ENCODE measurements at places on chromosomes 1 and 21.

- no peak for DNase-seq
These were observed 96.0 kb upstream of the USP24 start for GRCh38 chr1:55311057-55311641.

DNA sequence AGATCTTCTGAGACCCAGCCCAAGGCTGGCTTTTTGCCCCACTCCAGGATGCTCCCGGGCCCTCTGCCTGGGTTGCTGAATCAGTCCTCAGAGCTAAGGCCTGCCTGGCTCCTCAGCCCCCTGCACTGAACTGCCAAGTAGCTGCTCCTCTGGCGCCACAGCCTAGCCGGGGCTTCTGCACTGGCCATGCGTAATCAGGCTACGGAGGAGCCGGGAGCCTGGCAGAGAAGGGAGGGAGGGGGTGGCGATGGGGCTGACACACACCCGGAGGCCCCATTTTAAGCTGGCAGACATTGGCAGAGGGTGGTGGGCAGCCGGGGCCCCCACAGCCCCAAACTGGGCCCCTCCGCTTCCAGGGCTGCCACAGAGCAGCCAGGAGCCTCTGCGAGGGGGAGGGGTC lies 38.7 kb downstream of the ALPL start:
- no peak for DNase-seq

- DNase-seq: no peak
These were observed 10.7 kb upstream of the SLC2A5 start for GRCh38 chr1:9079988-9080704.

GRCh38 chr1:28812669-28813468 lies 899 bp downstream of the OPRD1 start:
- DNase-seq: no peak

- DNase-seq: no peak
These were observed 75.2 kb downstream of the RERE start for GRCh38 chr1:8742022-8742924.

DNA sequence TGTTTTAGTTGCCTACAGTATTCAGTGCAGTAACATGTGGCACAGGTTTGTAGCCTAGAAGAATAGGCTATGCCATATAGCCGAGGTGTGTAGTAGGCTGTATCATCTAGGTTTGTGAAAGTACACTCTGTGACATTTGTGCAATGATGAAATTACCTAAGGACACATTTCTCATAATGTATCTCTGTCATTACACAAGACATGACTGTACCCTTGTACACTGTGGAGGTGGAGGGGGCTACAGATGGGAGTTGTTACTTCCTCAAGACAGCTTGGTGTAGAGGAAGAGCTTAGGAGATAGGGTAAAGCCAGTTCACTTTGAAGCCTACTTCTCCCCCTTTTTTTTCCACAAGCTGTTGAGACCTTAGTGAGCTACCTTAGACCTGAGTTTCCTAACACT lies 59.7 kb upstream of the RAVER2 start:
- DNase-seq: no peak

DNA sequence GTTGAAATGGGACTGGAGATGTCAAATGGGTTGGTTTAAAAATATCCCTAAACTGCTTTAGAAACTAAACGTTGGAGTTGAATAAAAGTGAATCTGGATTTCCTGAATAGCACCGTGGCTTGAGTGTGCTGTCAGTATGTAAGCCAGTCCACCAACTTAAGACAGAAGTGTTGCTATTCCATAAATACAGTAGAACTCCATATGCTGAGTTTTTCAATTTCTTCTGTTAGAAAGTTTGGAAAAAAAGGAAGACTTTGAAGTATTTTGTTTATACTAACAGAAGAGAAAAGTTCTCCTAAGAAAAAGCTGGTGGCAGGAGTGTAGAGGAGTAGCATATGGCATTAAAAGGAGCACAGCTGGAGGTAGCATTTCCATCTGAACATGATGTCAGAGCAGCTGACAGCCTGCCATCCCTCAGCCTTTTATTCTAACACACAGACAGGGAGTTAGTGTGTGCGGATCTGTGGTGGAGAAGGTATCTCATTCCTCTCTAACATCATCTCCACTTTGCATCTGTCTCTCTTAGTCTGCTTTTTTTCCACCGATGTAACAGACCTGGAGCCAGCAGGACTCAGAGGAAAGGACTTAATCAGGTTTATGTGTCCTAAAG lies at the start of gene ZBTB18:
Gene ZBTB18, plus strand, starts transcription at position 449 of the 610 bp plus-strand sequence. Its CDS starts 149 bp downstream, at position 598.
- DNase-seq: no peak

DNA sequence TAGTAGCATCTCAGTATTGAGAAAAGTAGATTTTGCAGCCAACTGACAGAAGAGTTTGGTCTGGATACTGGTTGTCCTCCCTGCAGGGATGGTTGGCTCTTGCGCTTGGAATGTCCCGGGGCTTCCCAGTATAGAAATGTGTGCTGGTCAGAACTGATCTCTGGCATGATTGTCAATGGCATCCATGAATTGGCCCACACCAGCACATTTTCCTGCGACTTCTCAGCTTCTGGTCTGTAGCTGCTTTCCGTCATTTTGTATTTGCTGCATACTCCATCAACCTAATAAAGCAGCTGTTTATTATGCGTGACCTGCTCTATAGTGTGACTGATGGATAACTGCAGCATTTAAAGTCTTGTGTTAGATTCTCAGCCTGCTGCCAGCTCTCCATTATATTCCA lies 203.7 kb downstream of the S1PR1 start:
- no peak for DNase-seq

GRCh38 chr1:178220094-178220493 lies 126.2 kb downstream of the RASAL2 start:
- no peak for DNase-seq

- DNase-seq: no peak
These were observed 6.1 kb downstream of the TPRG1L start for GRCh38 chr1:3630914-3631313.

- no peak for DNase-seq
These were observed 188.7 kb downstream of the CHRM3 start for GRCh38 chr1:239575113-239575512.

DNA sequence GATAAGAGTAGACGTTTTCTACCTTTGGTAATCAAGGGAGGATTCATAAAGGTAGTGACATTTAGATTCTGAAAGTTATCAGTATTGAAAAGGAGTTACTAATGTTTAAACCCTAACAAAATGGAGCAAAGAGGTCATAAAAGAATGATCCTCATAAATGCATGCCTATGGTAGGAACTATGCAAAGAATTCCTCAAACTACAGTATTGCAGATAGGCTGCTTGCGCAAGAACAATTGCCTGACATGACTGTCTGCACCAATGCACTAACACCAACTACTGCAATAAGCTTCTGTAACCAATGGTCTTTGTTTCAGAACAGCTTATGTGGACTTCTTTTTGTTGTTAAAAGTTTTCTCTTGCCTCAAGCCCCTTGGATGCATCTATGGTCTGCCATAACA lies 597.3 kb upstream of the ADGRL4 start:
- DNase-seq: no peak

- DNase-seq: no peak
These were observed 24.8 kb upstream of the RGS18 start for GRCh38 chr1:192133350-192133926.

GRCh38 chr21:45828580-45829570 lies 152.7 kb upstream of the COL6A1 start:
- no peak for DNase-seq

GRCh38 chr1:15628003-15628402 lies 10.7 kb downstream of the DDI2 start:
- no peak for DNase-seq

GRCh38 chr1:101444381-101444780 lies 207.6 kb downstream of the S1PR1 start:
- no peak for DNase-seq

GRCh38 chr1:195899762-195900352 lies 708.4 kb downstream of the KCNT2 start:
- no peak for DNase-seq

GRCh38 chr1:159927849-159928431 lies 2.6 kb upstream of the TAGLN2 start:
- DNase-seq: no peak

GRCh38 chr1:172894349-172895049 lies 156.2 kb downstream of the TNFSF18 start:
- peak; percentile 6 for DNase-seq

DNA sequence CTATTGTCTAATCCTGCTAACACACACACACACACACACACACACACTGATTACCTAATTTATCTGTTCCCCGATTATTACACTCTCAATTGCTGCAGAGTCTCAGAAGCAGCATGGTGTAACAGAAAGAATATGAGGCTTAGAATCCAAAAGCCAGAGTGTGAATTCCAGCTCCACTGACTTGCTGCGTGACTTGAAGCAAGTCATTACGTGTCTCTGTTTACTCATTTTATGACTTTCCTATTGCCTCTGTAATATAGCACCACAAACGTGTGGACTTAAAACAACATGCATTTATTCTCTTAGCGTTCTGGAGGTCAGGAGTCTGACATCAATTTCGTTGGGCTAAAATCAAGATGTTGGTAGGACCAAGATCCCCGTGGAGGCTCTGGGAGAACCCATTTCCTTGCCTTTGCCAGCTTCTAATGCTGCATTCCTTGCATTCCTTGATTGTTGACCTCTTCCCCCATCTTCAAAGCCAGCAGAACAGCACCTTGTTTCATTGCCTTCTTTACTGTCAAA lies 55.9 kb upstream of the ATP5PO start:
- no peak for DNase-seq

- no peak for DNase-seq
These were observed 350.2 kb downstream of the PLPP3 start for GRCh38 chr1:56229186-56229585.

DNA sequence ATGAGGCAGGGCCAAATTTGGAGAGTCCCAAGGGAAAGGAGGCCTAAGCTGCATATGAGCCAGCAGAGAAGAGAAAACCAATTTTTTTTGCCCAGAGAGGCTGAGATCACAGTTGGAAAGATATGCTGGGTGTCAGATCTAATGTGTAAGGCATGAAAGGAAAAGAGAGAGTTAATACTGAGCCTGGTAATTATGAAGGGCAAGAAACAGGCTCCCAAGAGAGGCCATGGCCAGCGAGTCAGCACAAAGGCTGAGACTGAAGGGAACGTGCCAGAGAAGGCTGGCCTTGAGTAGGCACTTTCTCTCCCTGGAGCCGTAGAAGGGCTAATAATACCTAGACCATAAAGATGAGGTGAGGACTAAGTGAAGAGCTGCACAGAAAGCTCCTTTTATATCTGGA lies 31.8 kb upstream of the BEND5 start:
- no peak for DNase-seq

GRCh38 chr1:157084720-157085119 lies 14.9 kb downstream of the ETV3L start:
- no peak for DNase-seq

DNA sequence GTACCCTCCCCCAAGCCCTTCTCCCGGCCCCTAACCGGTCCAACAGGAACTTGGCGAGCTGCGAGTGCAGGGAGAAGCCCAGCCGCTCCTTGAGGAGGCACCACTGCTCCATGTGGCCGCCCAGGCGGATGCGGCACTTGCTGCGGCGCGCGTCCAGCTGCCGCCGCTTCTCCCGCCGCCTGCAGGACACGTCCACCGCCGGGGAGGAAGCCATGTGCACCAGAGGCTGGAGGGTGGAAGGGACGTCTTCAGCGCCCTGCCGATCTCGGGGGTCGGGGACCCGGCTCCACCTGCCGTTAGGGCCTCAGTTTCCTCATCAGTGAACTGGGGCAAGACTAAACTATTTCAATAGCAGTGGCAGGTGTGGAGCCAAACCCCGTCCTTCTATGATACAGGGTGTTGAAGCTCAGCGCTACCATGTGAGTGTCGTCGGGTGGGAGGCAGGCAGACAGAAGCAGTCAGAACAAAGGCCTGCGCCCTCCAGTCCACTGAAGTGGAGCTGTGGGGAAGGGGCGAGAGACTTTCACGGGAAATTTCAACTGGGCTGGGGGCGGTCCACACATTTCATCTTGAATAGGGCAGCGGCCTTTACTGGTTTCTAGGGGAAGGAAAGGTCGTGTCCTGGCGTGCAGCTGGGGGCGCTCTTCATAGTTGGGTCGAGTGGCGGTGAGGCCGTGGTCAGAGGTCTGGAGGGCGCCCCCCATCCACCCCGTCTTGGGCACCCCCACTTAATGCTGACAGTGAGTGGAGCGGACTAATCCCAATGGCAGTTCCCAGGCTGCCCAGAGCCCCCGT lies 592 bp downstream of the ZNF692 start:
- peak; percentile 22 for DNase-seq

DNA sequence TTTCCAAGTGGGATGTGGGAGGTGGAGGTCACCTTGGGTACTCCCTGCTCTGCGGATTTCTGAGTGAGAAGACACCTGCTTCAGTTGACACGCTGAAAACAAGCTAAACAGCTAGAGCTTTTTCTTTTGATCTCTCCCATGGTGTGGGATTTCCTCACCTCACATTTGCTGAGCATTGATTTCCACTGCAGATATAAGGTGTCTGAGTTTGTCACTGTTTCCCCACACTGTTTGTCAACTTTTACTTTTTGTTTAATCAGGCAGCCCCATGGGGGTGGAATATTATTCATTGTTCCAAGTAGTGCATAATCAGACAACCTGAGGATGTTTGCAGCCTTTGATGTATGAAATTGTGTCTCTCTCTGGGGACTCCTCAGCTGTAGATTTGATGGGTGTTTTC lies 49.5 kb downstream of the FASLG start:
- peak; percentile 57 for DNase-seq

- no peak for DNase-seq
These were observed 2.3 kb downstream of the TNNI1 start for GRCh38 chr1:201419256-201419655.

GRCh38 chr1:38173157-38173831 lies 126.7 kb upstream of the POU3F1 start:
- peak; percentile 1 for DNase-seq

DNA sequence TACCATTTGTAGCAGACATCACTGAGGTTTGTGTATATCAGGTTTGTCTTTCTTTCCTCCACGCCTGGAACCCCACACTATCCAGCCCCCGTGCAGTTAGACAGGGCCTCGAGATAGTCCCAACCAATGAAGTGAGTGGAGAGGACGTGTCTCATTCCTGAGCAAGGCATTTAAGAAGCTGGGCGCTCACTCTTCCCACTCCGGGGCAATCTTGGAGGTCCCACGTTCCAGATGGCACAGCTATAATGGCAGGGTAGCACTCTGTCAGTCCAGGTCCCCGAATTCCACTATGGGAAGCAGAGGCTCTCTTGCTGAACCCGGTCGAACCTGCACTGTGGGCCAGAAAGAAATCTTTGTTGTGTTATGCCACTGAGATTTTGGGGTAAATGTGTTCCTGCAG lies 57.3 kb upstream of the CSF3R start:
- DNase-seq: no peak

Measured in CD4-positive, alpha-beta T cell treated with Interleukin-12 subunit alpha and Interleukin-12 subunit beta, for 1 hour (primary cell).